ENCODE measurements at places on chromosomes 5 and 9. TPM values are rescaled to one million over a fixed set of nuclear protein-coding genes. Genes with fewer than 3 reads are reported as not detected.
A peak's percentile ranks its signal among the peaks of the same experiment; 100 is the strongest.

The SPATA31E1 gene
- not detected for total RNA-seq

The PROB1 gene
- total RNA-seq, result 0.46 TPM

The EEIG1 gene
- total RNA-seq, result 49.6 TPM

The CDKN2B gene
- total RNA-seq, result 5.5 TPM

The CTSV gene
- total RNA-seq, result 1.8 TPM

The PHYKPL gene
- 99.6 TPM for total RNA-seq

The LCN10 gene
- total RNA-seq, result not detected

The HSPB3 gene
- 1.5 TPM for total RNA-seq

DNA sequence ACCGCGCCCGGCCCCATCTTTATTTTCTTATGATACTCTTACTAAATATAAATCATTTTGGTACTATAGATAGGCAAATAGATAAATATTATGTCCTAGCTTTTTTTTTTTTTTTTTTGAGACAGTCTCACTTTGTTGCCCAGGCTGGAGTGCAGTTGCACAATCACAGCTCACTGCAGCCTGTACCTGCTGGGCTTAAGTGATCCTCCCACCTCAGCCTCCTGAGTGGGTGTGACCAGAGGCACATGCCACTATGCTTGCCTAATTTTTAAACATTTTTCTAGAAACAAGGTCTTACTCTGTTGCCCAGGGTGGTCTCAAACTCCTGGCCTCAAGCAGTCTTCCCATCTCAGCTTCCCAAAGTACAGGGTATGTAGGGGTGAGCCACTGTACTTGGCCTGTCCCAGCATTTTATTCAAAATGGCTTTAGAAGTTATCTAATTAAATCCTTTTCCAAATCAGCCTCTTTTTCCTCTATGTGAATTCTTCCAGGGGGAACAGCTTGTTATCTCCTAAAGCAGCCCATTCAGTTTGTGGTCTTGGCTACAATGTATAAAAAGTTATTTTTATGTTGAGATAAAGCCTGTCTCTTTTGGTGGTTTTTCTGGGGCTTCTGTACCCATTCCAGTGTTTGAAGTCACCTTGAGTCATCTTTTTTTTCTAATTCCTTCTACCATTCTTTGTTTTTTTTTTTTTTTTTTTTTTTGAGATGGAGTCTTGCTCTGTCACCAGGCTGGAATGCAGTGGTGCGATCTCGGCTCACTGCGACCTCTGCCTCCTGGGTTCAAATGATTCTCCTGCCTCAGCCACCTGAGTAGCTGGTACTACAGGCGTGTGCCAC lies 12.1 kb downstream of the MELK start:
- DNase-seq, result no peak

DNA sequence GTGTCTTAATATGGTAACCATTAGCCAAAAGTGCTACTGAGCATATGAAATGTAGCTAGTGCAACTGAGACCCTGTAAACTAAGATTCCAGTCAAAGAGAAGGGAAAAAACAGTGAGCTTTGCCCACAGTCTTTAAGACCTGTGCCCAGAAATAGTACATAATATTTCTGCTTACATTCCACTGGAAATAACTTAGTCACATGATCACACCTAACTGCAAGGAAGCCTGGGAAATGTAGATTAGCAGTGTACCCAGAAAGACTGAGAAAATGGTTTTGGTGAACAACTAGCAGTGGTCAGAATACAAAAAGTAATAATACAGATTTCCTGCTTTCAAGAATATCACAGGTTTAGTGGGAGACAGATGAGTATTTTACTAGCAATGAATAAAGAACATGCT lies 2.5 kb upstream of the CPLANE1 start:
- no peak for DNase-seq

DNA sequence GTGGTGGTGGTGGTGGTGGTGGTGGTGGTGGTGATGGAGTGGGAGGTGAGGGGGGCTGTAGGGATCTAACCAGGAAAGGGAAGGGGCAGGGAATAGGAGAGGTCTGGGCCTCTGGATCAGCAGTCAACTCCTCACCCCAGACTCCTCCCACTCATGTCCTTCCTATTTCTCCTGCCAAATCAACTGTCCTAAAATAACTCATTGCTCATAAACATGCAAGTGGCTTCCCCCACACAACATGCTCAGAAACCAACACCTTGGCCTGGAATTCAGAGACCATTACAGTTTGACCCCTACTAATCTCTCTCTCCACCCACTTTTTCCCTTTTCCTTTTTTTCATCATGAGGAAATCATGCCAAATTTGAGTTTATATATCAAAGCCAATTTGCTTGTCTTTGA lies 8.4 kb upstream of the FSD1L start:
- DNase-seq, result no peak

GRCh38 chr9:22237497-22238363 lies 208.9 kb upstream of the DMRTA1 start:
- DNase-seq, result no peak

- DNase-seq, result no peak
Observed at GRCh38 chr5:54173251-54173650, 137.1 kb downstream of the ARL15 start.

DNA sequence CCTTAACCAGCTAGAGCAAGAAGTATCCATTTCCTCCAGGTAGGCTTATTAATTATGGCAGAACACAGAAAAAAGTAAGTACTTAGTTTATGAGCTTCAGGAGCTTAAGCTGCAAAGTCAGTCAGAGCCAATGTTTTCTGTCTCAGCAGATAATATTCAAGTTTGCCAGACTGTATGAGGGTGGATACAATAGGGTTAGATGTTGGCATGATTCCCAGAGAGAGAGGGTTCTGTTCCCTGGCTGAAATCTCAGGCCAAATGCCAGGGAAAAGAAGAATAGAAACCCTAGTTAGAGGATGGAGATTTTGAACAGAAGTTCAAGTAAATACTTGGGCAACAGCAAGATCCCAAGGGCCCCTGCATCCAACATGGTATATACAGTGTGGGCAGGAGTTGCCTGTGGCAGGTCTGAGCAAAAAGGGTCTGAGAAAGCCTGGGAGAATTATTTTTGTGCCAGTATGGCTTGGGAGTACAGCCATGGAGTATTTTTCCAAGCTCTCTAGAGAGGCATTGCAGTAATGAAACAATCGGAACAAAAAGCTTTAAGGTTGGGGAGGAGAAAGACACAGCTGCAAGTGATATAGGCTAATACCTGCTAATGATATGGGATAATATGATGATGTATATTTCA lies 31.0 kb upstream of the ISOC1 start:
- peak; percentile 79 for DNase-seq

DNA sequence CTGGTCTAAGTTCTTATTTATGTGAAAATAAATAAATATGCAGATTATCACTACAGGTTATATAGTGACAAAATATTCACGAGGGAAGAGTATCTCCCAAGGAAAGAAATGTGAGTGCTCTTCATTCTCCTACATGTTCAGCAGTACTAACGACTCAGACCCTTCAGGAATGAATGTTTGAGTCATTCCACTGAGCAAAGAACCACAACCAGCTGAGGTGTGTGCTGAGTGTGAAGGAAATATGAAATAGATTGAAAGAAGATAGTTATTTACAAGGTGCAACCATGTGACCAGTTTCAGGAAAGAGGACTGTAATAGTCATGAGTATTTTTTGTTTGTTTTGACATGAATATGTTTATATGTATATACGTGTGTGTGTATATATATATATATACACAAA lies 228.7 kb downstream of the TUSC1 start:
- DNase-seq, result no peak

DNA sequence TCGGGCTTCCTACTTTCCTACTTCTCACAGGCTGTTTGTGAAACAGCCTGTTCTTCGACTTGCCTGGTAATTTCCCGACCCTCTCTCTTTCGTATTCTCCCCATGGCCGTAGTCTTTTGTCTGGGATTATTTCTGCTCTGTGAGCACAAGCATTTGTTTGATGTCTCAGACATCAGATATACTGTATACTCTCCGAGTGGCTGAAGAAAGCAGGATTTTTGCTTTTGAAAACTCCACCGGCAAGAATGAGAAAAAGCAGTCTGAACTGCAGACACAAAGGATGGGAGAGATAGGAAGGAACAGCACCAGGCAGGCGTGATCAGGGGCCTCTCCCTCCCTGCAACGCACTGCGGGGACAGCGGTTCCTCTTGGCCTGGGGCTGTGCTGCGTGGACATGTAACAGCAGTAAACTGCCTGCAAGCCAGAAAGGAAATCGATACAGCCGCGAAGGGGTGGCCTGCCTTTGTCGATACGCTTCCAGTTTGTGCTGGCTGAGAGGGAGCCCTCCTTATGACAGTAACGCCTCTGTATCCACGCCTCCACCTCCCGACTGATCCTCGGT lies 313.9 kb upstream of the TLE4 start:
- peak; percentile 20 for DNase-seq

DNA sequence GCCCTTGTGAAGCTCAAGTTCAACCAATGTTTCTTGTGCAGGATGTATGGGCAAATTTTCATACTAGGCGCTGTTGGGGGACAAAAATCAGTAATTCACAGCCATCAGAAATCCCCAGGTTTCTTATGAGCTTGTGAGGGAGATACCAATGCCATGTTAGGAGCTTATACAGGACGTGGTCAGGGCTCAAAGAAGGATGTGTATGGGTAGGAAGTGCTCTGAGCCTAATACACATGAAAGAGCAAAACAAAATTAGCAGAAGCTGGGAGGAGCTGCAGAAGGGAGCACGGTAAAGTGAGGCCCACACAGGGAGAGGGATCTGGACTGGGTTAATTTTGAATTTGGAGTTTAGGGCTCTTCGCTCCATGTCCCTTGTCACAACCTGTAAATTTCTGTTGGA lies 114.6 kb upstream of the MAP3K1 start:
- DNase-seq, result no peak

GRCh38 chr5:66171349-66172344 lies 27.5 kb downstream of the SREK1 start:
- DNase-seq, result peak; percentile 79

DNA sequence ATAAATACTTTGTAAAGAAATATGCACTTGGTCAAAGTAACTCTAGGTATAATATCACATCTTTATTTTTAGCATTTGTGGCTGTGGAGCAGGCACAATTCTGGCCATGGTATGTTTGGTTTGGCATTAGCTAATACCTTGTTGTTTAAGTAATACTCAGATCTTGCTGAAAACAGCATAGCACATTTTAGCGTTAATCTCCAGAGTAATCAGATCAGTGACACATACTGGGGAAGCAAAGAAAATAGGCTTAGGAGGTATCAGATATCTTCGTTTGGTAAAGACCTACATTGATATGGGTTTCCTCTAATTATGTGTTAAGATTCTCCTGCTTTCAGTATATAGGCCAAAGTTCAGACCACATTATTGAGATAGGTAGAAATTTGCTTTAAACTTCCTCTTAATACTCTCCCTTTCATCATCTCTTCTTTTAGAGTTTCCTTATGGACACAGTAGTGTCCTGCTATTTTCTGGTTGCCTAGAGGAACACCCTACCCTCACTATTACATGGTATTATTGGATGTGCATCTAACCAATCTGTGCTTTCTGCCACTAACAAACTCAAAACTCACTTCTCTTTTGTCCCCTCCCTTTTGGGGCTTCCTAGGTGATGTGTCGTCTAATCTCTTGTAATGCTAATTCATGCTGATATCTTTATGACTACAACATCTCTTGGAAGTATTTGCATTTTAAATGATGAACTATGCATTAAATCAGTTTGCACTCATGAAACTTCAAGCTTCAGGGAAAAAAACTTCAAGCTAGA lies 437.3 kb upstream of the ADAMTSL1 start:
- DNase-seq, result no peak
